Activated CD8-positive, alpha-beta T cell treated with anti-CD3 and anti-CD28 coated beads, Interleukin-2, amount 10 ng/mL, durations not matched to agents 7 days and 5 days (primary cell): ENCODE measurements at places on chromosomes 7 and 10. TPM values are rescaled to one million over a fixed set of nuclear protein-coding genes. Genes with fewer than 3 reads are reported as not detected.

DNA sequence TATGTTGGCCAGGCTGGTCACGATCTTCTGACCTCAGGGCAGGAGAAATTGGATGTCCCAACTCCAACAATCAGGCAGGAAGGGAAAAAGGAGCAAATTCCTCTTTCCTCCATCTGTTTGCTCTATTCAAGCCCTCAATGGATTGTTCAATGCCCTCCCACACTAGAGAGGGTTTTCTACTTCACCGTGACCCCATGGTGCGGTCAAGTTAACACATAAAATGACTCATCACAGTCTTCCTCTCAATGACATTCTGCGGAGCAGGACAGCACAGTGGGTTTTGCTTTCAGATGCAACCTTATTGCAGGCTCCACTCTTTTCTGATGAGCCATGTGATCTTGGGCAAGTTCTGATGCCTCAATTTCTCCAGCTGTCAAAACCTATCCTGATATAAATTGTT is 364.9 kb downstream of the ANKRD30A start:
- no peak for DNase-seq
- H3K36me3 ChIP-seq, result no peaks in the 10 kb centered on the region
- no peaks in the 10 kb centered on the region for H3K4me1 ChIP-seq
- H3K4me3 ChIP-seq, result no peak overlapping the region
- no peak overlapping the region for H3K27ac ChIP-seq

The GNAT3 gene
- total RNA-seq, result not detected

The INSYN2A gene
- not detected for total RNA-seq

GRCh38 chr10:49622426-49623425 is 8.9 kb downstream of the CHAT start:
- H3K36me3 ChIP-seq, result no peaks in the 10 kb centered on the region
- peaks cover 9% of the 10 kb centered on the region for H3K27me3 ChIP-seq
- H3K27ac ChIP-seq, result no peak overlapping the region
- no peak overlapping the region for H3K4me3 ChIP-seq
- H3K4me1 ChIP-seq, result no peaks in the 10 kb centered on the region
- DNase-seq, result no peak

DNA sequence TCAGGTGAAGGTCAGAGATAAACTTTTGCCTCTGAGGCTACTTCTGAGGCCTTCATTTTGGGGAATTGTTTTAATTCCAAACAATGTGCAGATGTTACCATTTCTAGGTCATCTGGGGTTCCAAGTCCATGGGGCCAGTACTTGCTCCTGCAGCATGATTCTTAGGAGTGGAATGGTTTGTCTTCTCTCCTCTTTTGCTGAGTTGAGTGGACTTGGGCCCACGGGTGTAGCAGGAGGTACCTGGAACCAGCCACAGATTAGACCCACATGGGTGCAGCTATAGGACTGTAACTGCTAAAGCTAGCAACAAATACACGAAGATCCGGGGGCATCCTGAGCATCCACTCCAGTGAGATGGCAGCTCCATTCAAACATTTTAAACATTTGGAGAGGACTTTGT is 41.6 kb downstream of the WIPF3 start:
- no peaks in the 10 kb centered on the region for H3K36me3 ChIP-seq
- no peak overlapping the region for H3K4me3 ChIP-seq
- H3K27ac ChIP-seq, result no peak overlapping the region
- no peaks in the 10 kb centered on the region for H3K4me1 ChIP-seq

The SUN3 gene
- 0.97 TPM for total RNA-seq

- H3K36me3 ChIP-seq, result no peaks in the 10 kb centered on the region
- no peak for DNase-seq
- no peaks in the 10 kb centered on the region for H3K4me1 ChIP-seq
- H3K27ac ChIP-seq, result no peak overlapping the region
- H3K4me3 ChIP-seq, result no peak overlapping the region
Measured at GRCh38 chr10:19862811-19863515, 46.7 kb downstream of the PLXDC2 start.

The PIP4K2A gene
- 154 TPM for total RNA-seq

GRCh38 chr7:71636329-71636728 is 504.4 kb downstream of the GALNT17 start:
- H3K4me3 ChIP-seq, result no peak overlapping the region
- H3K36me3 ChIP-seq, result no peaks in the 10 kb centered on the region
- H3K27me3 ChIP-seq, result no peaks in the 10 kb centered on the region
- H3K4me1 ChIP-seq, result no peaks in the 10 kb centered on the region

GRCh38 chr7:117132321-117133120 is 179.2 kb downstream of the ST7 start:
- no peak overlapping the region for H3K27ac ChIP-seq
- peaks cover 10% of the 10 kb centered on the region for H3K4me1 ChIP-seq
- no peak for DNase-seq
- no peaks in the 10 kb centered on the region for H3K27me3 ChIP-seq
- H3K36me3 ChIP-seq, result no peaks in the 10 kb centered on the region

DNA sequence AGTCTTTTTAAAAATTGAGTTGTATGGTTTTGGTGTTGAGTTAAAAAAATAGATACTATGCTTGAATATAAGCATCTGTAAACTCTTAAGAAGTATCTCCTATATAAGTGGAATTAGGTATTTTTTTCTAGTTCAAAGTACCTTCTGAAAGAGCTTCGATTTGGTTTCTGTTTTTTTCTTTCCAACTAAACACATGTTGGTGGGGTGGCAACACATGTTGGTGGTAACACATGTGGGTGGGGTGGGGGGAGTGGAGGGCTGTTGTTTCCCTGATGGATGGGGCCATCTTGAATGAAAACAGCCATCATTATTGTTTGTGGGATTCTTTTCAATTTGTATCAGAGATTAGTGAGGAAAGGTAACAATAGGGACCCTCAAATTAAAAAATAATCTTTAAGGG is 178.9 kb downstream of the STK31 start:
- no peak overlapping the region for H3K4me3 ChIP-seq
- no peak overlapping the region for H3K27ac ChIP-seq
- DNase-seq, result no peak
- H3K27me3 ChIP-seq, result peaks cover 17% of the 10 kb centered on the region
- peaks cover 18% of the 10 kb centered on the region for H3K4me1 ChIP-seq
- H3K36me3 ChIP-seq, result no peaks in the 10 kb centered on the region

GRCh38 chr10:46060706-46061105 is 14.6 kb upstream of the MSMB start:
- H3K27me3 ChIP-seq, result peaks cover 2% of the 10 kb centered on the region
- H3K36me3 ChIP-seq, result no peaks in the 10 kb centered on the region
- DNase-seq, result no peak

DNA sequence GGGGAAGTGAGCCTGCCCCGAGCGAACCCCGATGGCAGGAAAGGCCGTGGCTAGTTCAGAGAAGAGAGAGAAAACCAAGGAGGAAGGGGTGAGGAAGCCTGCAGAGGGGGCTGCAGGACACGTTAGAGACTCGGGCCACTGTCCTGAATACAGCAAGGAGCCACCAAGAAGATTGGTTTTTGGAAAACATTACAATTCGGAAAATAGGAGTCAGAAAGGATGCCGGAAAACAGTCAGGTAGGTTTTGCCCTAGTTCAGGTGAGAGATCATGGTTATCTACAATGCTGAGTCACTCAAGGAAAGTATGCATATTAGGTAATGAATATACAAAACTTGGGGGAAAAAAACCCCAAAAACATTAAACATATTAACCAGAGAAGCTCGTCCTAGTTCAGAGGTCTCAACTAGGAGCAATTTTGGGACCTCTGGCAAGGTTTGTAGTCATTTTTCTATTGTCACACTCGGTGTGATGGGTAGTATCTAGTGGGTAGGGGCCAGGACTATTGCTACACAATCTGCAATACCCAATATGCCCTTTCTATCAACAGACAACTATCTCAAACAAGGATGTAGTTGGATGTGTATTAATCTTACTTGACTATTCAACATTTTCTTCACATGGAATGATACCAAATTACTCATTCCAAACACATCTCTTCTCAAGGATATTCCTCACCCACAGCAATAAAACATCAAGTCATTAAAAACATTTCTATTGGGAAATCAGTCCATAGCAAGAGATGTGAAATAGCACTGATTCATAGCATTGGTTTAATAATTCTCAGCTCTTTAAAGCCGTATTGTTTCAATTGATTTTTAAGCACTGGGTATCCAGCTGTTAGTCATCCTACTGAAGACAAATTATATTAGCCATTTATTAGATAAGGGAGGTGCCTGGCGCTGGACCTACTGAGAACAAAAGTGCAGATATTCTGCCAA is 74.4 kb upstream of the RSU1 start:
- peak overlapping the region; percentile 62 for H3K4me3 ChIP-seq
- peaks cover 2% of the 10 kb centered on the region for H3K27me3 ChIP-seq
- DNase-seq, result peak; percentile 70
- no peaks in the 10 kb centered on the region for H3K36me3 ChIP-seq
- H3K27ac ChIP-seq, result peak overlapping the region; percentile 64

The SLC18A2 gene
- total RNA-seq, result not detected

The PRF1 gene
- 272 TPM for total RNA-seq

GRCh38 chr10:117884093-117884492 is 162.6 kb downstream of the RAB11FIP2 start:
- H3K27ac ChIP-seq, result no peak overlapping the region
- DNase-seq, result no peak
- no peaks in the 10 kb centered on the region for H3K36me3 ChIP-seq
- peaks cover 2% of the 10 kb centered on the region for H3K27me3 ChIP-seq
- H3K4me3 ChIP-seq, result no peak overlapping the region

DNA sequence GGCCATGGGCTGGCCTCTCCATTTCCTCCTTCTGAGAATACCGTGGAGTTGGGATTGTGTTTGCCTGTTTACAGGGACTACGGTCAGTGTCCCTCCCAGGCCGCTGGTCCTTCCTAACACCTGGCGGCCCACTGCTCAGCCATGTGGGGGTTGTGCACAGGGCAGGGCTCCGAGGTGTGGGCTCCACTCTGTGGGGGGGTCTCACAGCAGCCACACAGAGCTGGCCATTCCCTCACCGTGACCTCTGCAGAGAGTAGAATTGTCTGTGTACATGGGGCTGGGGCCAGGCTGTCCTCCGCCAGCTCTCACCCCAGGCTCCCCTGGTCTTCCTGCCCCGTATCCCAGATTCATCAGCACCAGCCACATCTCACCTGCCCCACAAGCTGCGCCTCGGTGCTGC is 60.1 kb downstream of the PTPRN2 start:
- no peaks in the 10 kb centered on the region for H3K27me3 ChIP-seq
- no peaks in the 10 kb centered on the region for H3K36me3 ChIP-seq
- H3K4me3 ChIP-seq, result no peak overlapping the region
- H3K27ac ChIP-seq, result no peak overlapping the region
- no peaks in the 10 kb centered on the region for H3K4me1 ChIP-seq

DNA sequence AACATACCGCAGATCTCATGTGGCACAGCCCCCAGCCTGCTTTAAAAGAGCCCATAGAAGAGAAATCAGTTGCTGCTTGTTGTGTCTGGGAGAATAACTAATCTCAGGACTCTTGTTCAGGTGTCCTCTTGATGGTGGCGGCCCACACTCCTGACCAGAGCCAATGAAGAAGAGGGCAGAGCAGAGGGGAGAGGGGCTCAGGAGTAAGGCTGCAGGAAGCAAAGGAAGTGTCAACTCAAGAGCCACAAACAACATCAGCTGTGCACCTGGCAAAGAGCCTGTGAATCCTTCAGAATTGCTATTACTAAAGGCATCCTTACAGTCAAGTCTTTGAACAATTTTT is 59.8 kb upstream of the PTN start:
- no peak overlapping the region for H3K27ac ChIP-seq
- no peaks in the 10 kb centered on the region for H3K27me3 ChIP-seq
- no peaks in the 10 kb centered on the region for H3K4me1 ChIP-seq
- DNase-seq, result no peak
- no peaks in the 10 kb centered on the region for H3K36me3 ChIP-seq
- H3K4me3 ChIP-seq, result no peak overlapping the region

GRCh38 chr10:59959504-59960018 is 53.2 kb upstream of the CCDC6 start:
- no peak overlapping the region for H3K27ac ChIP-seq
- H3K4me3 ChIP-seq, result no peak overlapping the region
- H3K4me1 ChIP-seq, result no peaks in the 10 kb centered on the region
- DNase-seq, result no peak
- no peaks in the 10 kb centered on the region for H3K36me3 ChIP-seq

DNA sequence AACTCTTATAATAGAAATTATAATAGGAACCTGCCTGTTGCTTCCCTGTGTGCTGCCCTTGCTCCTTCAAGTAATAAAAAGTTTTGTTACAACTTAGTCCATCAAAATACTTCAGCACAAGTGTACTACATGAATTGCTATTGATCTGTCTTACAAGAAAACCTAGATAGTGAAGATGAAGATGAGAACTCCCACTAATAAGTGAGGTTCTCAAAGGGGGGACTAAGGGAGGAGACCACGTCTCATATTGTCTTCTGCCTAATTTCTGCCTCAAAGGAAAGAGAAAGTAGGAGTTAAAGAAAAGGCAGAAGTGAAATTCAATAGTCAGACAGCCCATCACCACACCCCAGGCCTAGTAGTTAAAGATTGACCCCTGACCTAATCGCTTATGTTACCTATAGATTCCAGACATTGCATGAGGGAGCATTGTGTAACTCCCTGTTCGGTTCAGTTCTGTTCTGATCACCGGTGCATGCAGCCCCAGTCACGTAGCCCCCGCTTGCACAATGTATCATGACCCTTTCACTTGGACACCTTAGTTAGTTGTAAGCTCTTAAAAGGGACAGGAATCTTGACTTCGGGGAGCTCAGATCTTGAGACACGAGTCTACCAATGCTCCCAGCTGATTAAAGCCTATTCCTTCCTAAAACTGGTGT is 18.2 kb upstream of the CHST3 start:
- no peak overlapping the region for H3K4me3 ChIP-seq
- DNase-seq, result no peak
- H3K27ac ChIP-seq, result no peak overlapping the region

GRCh38 chr10:90561666-90562065 is 296.2 kb downstream of the HTR7 start:
- H3K36me3 ChIP-seq, result no peaks in the 10 kb centered on the region
- H3K4me3 ChIP-seq, result no peak overlapping the region
- no peaks in the 10 kb centered on the region for H3K27me3 ChIP-seq
- H3K27ac ChIP-seq, result no peak overlapping the region

- H3K27ac ChIP-seq, result no peak overlapping the region
- no peak for DNase-seq
- no peak overlapping the region for H3K4me3 ChIP-seq
- peaks cover 67% of the 10 kb centered on the region for H3K27me3 ChIP-seq
- peaks cover 17% of the 10 kb centered on the region for H3K4me1 ChIP-seq
Measured at GRCh38 chr10:21513405-21513788, 12.1 kb downstream of the SKIDA1 start.

The ARHGAP22 gene
- not detected for total RNA-seq

The VAX1 gene
- not detected for total RNA-seq

The CALHM1 gene
- 1.8 TPM for total RNA-seq

The SEMA4G gene
- 0.16 TPM for total RNA-seq
